ENCODE measurements at places on chromosomes 1 and 21.

GRCh38 chr1:108801101-108801500, 54.6 kb downstream of the STXBP3 start:
- DNase-seq, result no peak

DNA sequence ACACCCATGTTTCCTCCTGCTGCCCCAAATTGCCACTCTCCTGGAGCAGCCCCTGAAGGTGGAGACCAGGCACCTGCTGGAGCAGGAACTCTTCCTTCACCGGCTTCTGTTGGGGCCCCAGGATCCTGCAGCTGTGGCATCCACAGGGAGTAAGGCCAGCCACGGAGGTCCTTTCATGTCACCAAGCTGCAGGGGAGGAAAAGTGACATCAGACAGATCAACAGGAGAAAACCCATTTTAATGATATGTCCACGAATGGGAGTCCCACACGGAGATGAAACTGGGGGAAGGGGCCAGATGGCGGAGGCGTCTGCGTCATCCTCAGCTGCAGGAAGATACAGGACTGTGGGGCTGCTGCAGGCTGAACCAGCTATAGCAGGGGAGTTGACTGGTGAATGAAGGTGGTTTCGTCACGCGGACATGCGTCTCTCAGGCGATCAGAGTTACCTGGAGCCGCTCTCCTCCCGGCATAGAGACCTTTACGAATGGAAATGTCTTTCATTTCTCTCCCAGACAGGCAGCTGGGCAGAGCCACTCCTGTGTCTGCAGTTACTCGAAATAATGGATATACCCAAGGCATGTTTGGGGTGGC, 9.9 kb downstream of the TP73 start:
- no peak for DNase-seq

DNA sequence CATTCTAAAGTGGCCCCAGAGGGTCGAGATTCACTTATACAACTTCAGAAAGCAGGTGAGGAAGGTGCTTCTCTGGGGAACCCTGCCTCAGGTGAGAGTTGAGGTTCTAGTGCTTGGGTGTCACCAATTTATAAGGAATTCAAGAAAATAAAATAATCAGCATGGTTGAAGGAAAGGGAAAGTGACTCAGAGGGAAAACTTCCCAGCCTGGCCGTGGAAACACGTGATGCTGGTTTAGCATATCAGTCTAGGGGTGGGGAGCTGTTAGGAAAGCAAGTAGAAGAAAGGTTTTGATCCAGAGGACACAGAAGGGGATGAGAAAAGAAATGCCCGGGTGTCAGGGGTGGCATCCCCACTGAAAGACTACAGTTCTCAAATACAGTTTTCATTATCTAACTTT, 37.7 kb upstream of the TMEM125 start:
- DNase-seq, result no peak

DNA sequence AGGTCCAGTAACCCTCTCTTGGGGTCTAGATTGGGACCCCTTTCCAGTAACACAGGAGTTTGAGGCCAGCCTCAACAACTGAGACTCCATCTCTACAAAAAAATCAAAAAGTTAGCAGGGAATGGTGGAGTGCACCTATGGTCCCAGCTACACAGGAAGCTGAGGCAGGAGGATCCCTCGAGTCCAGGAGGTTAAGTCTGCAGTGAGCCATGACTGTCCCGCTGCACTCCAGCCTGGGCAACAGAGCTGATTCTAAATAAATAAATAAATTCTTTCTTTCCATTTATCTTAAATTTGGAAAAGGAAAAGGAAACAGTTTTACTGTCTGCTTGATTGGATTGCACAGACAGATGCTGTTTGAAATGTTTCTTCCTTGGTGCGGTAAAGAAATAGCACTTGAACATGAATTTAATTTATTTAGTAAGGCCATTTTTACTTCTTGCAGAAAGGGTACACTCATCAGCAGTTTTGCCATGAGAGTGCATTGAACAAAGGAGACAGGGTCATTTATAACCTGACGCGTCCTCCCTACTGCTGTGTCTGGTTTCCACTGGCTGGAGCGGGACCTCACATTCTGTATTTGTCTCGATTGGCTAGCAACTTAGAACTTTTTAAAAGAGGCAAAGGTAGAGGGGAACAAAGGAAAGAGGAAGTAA, 37.0 kb upstream of the ZNF496 start:
- no peak for DNase-seq

- DNase-seq, result no peak
Observed at GRCh38 chr21:44555200-44555875, 3.3 kb downstream of the KRTAP10-3 start.

DNA sequence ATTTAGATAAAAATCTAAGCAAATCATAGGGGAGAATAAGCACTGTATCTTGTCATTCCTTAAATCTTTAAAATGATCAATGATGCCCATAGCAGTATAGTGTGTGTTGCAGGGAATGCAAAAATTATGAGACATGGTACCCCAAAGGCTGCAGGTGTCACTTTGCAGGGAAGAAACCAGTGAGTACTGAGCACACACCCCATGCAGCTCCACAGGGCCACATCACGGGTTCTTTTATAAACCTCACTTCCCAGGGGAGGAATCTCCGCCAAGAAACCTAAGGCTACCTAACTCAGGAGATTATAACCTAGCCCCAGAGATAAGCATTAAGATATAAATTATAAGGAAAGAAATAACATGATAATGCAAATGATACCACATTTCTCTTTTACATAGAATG, 115.6 kb downstream of the APP start:
- DNase-seq, result no peak

DNA sequence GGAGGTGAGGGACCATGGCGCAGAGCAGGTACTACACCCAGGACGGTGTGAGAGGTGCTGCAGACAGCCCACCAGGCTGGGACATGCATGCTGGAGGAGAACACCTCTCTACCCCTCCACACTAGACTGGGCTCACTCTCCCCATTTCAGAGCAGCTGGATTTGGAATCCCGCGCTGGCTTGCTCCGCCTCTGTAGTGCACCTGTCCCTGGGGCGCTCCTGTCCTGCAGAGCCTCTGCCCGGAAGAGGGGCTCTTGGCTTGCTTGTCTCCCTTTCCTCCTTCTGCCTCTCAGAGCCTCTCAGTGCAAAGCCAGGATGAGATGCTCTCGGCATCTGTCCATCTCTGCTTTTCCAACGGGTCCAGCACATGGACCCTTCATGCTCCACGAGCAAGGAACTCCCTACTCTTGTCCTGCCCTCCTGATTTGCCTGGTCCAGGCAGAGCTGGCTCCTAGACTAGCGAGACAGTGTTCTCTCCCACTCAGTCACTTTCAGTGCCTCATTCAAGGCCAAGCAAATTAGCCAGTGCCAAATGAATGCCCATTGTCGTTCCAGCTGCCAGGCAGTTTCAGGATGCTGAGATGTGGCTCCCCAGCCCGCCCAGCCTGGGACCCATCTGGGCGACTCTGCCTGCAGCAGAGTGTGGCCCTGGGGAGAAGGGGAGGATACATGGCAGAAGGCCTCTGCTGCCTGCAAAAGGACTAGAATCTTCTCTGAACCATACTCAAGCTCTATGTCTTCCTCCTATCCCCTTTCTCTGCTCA, 33.7 kb downstream of the CDCA8 start:
- DNase-seq, result no peak

- DNase-seq, result no peak
Observed at GRCh38 chr1:223706077-223706973, 6.0 kb upstream of the CAPN2 start.

DNA sequence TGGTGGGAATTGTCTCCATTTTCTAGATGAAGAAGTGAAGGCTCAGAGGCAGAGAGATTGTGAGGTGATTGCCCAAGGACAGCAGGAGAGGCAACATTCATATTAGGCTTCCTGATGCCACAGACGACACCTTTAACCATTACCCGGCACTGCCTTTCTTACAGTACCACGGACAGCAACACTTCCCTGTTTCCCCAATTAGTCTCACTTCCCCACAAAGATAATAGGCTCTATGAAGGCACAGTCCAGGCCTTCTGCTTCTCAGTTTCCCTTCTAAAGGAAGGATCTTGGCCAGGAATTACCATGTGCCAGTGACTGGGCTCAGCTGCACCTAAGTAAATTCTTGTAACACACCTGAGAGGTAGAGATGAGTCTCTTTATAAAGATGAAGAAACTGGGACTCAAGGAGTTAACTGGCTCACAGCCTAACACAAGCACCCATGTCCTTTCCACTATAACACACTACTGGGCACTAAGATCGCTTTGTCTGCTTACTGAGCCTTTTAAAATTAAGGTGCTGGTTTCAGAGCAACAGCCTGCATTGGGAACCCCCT, 9.6 kb downstream of the IGSF9 start:
- DNase-seq, result no peak

GRCh38 chr1:153533689-153534201, 2.0 kb downstream of the S100A6 start:
- no peak for DNase-seq

DNA sequence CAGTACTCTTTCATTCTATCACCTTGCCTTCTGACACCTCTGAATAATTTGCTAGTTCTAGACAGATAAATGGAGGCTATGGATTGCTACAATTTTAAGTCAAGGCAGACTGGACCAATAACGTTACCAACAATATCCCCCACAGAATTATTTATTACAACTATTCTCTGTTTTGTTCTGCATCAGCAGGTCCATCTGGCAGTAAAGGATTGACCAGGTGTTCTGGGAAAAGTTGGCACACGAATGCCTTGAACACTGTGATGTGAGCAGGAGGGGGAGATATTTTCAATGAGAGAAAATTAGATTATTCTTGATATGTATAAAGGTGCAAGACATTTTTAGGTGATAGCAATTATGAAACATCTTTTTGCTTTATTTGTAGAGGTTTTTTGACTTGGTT, 718.8 kb upstream of the TMPRSS15 start:
- DNase-seq, result no peak

DNA sequence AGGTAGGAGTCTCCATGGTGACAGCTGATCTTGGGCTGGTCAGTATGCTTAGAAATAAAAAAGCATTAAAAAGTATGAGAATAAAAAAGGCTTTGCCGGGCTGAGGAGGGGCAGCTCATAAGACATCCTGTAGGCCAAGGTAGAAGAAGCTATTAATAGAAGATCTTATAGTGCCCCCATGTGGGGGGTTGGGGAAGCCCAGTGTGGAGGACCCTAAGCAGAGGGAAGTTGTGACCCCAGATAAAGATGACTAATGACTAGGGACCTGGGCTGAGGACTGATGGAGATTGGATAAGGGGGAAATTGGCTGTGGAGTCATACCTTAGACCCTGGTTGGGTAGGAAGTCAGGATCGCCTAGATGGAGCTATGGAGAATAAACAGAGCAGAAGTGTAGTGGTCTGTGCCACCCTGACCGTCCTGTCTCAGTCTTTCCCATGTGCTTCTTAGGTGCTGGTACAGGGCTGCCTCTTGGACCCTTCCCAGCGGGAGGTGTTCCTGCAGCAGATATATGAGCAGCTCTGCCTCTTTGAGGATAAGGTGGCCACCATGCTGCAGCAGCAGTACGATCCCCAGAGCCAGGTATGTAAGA, 25.0 kb downstream of the SZT2 start:
- DNase-seq, result peak; percentile 80

DNA sequence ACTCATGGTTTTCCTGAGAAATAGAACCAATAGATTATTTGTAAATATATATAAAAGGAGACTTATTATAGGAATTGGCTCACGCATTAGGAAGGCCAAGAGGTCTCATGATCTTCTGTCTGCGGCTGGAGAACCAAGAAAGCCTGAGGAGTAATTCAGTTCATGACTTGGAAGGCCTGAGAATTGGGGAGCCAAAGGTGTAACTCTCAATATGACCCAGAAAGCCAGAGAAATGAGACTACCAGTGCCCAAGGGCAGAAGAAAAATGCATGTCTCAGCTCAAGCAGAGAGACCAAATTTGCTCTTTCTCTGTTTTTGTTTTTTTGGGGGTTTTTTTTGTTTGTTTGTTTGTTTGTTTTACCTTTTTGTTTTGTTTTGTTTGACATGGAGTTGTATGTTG, 19.5 kb downstream of the SLAMF7 start:
- no peak for DNase-seq

DNA sequence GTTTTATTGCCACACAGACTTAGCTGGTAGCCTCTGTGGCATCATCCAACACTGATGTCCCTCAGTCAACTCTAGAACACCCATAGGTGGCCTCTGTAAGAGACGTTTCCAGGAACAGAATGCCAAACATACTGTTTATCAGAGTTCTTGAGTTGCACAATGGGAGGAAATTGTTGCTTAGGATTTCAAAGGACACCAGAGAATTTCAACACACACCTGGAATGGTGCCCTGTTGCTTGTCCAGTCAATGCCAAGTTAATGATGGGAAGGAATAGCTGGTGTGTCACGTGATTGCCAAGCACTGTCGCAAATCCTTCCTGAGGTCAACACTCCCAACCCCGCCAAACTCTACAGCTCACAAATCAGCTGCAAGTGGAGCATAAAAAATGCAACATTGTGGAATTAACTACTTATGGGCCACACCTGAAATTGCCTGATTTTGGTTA, 28.6 kb upstream of the DUSP23 start:
- no peak for DNase-seq

- no peak for DNase-seq
Observed at GRCh38 chr1:3356827-3357460, 97.5 kb upstream of the ARHGEF16 start.

- DNase-seq, result no peak
Observed at GRCh38 chr1:199979071-199979470, 48.4 kb upstream of the NR5A2 start.

GRCh38 chr1:206145771-206146290, 28.6 kb upstream of the AVPR1B start:
- DNase-seq, result no peak

DNA sequence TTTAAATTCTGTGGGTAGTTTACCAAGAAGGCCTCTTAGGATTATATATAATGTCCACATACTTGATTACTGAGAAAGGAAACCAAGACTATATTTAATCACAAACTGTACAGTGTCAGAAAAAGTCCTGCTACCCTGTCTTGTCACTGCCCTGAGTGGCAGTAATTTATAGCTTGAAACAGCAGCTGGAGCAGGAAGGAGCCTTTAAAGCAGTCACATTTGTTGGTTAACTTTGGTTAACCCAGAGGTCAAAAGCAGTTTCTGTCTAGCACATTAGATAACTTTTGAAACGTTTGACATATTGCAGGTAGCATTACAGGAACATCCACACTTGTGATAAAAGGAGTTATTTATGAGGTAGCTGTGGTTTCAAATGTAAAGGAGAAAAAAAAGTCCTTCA, 161.7 kb downstream of the ROR1 start:
- DNase-seq, result no peak

- DNase-seq, result no peak
Observed at GRCh38 chr21:43280949-43281633, 112.3 kb downstream of the CRYAA start.

DNA sequence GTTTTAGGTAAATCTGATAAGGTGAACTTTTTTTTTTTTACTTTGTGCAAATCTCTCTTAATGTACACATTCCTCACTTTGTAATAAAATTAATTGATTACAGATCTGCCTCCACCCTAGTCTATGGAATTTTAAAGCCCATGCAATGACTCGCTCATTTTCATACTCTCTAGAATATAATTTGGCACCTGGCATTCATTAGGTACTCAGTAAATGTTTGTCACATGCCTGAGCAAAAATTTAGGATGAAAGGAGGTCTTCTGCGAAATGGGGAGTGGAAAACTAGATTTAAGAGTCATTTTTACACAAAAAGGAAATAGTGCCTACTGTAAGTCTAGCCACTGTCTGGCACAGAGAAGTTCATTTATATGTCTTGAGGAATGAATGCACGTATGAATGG, 350.1 kb downstream of the DPYD start:
- no peak for DNase-seq

- DNase-seq, result no peak
Observed at GRCh38 chr1:56098946-56099345, 480.4 kb downstream of the PLPP3 start.

Measured in naive thymus-derived CD4-positive, alpha-beta T cell (primary cell).